ENCODE measurements at places on chromosomes 4 and X. TPM values are rescaled to one million over a fixed set of nuclear protein-coding genes. Genes with fewer than 3 reads are reported as not detected.
A peak's percentile ranks its signal among the peaks of the same experiment; 100 is the strongest.

DNA sequence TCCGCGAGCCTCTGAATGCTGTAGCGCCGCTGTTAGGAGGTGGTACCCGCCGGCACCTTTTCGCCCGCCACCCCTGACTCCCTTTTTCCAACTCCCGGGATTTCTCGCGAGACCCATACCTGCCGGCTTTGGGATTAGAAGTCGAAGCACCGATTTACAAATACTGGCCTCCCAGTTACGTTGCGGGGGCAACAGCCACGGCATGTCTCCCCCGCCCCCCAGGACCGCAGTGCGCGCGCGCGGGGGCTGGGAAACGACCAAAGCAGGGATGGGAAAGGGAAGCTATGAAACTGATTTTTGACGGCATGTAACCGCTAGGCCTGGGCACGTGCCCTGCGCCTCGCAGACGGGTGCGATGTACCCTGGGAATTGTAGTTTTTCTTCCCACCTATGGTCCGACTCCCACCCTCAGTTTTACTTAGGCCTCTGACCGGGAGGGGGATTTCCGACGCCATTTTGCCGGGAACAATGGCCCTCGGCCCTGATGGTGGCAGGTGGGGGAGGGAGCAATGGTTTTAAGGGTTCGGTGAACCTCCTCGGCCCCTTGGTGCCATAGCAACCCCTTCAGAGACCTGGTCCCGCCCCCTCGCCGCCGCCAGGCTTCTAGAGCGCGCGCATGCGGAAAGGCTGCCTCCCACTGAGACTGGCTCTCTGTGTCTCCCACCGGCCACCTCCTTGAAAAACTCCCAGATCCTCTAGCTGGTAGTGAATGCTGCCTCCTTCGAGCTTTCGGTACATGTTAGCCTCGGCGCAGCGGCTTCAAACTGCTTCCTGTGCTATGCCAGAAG is 772 bp upstream of the WNK3 start:
- peaks cover 20% of the 10 kb centered on the region for H3K4me1 ChIP-seq
- peak overlapping the region; percentile 85 for H3K4me3 ChIP-seq
- no peaks in the 10 kb centered on the region for H3K36me3 ChIP-seq
- H3K27me3 ChIP-seq: peaks cover 10% of the 10 kb centered on the region
- DNase-seq: peak; percentile 30

- H3K4me1 ChIP-seq: no peaks in the 10 kb centered on the region
- no peak overlapping the region for H3K27ac ChIP-seq
- no peaks in the 10 kb centered on the region for H3K36me3 ChIP-seq
These were observed 1.3 kb downstream of the SULT1E1 start for GRCh38 chr4:69858690-69859089.

DNA sequence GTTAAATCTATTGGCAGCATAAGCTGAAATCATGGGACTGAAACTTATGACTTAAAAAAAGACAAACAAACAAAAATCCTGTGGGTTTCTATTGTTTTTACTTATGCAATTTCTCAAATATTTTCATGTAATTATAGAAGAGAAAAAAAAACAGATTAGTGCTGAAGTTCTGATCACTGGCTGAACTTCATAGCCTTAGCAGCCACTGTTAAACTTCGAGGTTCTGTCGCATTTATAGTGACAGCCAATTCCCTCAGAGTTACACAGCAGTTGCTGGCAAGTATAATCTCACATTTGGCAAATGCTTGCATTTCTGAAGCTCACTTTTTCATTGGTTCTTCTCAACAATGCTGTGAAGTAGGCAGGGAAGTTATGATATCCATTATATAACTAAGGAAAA is 748.9 kb upstream of the MAGEB2 start:
- no peak overlapping the region for H3K4me3 ChIP-seq
- H3K27me3 ChIP-seq: no peaks in the 10 kb centered on the region
- DNase-seq: no peak
- H3K36me3 ChIP-seq: no peaks in the 10 kb centered on the region

- DNase-seq: no peak
- no peaks in the 10 kb centered on the region for H3K36me3 ChIP-seq
- peaks cover 1% of the 10 kb centered on the region for H3K27me3 ChIP-seq
- no peak overlapping the region for H3K4me3 ChIP-seq
- H3K27ac ChIP-seq: no peak overlapping the region
These were observed 36.9 kb downstream of the ENPEP start for GRCh38 chr4:110512901-110513300.

- H3K27ac ChIP-seq: peak overlapping the region; percentile 98
- H3K4me1 ChIP-seq: peaks cover 57% of the 10 kb centered on the region
- peaks cover 13% of the 10 kb centered on the region for H3K36me3 ChIP-seq
- peak overlapping the region; percentile 63 for H3K4me3 ChIP-seq
- DNase-seq: no peak
These were observed 13.2 kb downstream of the CA5B start for GRCh38 chrX:15751155-15751819.

- no peaks in the 10 kb centered on the region for H3K4me1 ChIP-seq
- no peaks in the 10 kb centered on the region for H3K36me3 ChIP-seq
- no peak overlapping the region for H3K4me3 ChIP-seq
These were observed 104.5 kb downstream of the MFAP3L start for GRCh38 chr4:169921732-169922131.

Gene VEGFC
- not detected for total RNA-seq
